Cardiac fibroblast (primary cell): ENCODE measurements at places on chromosomes 16 and 17.

DNA sequence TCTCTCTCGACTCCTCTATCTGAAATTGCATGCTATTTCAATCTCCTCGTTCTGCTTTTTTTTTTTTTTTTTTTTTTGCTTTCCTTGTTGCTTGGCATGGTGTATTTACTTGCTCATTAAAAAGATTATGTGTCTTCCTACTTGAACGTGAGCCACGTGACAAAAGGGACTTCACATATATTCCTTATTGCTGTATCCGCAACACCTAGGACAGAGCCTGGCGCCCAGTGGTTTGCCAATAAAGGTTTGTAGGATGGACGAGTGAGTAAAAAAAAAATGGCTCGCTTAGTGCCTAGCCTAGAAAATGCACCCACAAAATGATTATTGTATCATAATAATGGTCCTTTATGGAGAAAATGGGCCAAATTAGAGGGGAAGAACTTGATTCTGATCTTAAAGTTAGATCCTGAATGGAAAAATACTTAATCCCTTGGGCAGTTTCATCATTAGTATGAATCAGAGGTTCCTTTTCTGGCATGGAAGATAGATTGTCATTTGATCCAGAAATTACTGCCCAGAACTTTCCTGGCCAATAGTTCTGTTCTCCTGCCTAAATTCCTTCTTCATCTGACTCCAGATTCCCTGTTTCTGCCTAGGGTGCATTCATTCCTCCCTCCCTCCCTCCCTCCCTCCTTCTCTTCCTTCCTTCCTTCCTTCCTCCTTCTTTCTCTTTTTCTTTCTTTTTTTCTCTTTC is 13.6 kb upstream of the TMEM220 start:
- DNase-seq, result peak; percentile 56

DNA sequence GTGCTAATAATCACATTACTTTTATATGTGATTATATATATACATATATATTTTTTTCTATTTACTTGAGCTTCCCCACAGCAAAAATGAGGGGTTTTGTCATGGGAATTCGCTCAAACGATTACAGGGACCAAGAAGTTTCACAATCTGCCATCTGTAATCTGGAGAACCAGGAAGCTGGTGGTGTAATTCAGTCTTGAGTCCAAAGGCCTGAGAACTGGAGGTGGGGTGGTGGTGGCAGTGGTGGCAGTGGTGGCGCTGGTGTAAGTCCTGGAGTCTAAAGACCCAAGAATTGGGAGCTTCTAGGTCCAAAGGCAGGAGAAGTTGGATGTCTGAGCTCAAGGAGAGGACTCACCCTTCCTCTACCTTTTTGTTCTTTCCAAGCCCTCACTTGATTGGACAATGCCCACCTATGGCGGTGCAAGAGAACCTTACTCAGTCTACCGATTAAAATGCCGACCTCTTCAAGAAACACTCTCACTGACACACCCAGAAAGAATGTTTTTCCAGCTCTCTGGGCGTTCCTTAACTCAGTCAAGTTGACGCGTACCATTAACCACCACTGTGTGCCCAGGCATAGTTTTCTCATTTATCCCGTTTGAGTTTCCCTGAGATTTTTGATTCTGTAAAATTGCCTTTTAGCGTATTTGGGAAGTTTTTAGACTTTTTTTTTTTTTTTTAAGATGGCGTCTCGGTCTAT is 31.9 kb downstream of the POLR2A start:
- peak; percentile 25 for DNase-seq

GRCh38 chr16:3645504-3646347 is 8.8 kb upstream of the DNASE1 start:
- DNase-seq, result no peak

GRCh38 chr16:89764711-89765201 is 43.4 kb downstream of the ZNF276 start:
- DNase-seq, result no peak

DNA sequence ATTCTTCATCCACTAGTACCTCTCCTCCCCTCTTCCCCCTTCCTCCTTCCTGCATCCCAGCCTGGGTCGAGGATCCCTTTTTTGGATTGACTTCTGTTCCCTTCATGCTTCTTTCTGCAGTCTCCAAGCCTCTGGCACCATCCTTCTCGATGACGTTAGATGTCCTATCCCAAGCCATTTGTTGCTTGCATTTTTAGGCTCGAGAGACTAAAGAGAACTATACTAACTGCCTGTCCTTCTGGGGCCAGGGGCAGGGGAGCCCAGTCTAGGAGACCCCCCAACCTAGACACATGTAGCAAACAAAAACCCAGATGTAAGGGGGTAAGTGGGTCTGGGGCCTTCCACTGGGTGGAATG is 23.9 kb downstream of the UNK start:
- peak; percentile 10 for DNase-seq

- DNase-seq, result peak; percentile 81
Observed at GRCh38 chr17:59746849-59747445, 39.5 kb downstream of the VMP1 start.

DNA sequence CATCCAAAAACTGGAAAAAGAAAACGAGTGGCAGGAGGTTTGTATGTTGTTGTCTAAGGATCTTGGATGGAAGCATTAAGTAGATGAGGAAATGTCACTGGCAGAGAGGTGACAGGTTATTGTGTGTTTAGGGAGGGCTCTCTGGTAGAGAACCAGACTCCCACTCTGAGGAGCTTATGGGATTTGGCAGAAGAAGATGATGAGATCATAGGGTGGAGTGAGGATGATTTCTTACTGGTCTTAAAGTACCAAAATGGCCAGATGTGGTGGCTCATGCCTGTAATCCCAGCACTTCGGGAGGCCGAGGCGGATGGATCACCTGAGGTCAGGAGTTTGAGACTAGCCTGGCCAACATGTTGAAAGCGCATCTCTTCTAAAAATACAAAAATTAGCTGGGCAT is 9.0 kb downstream of the WWOX start:
- DNase-seq, result no peak

GRCh38 chr17:29243792-29244191 is 2.9 kb upstream of the CRYBA1 start:
- DNase-seq, result peak; percentile 57

GRCh38 chr16:57071831-57072582 is 20.4 kb upstream of the CPNE2 start:
- peak; percentile 82 for DNase-seq

GRCh38 chr16:55901566-55902217 is 26.5 kb upstream of the CES5A start:
- DNase-seq, result no peak

DNA sequence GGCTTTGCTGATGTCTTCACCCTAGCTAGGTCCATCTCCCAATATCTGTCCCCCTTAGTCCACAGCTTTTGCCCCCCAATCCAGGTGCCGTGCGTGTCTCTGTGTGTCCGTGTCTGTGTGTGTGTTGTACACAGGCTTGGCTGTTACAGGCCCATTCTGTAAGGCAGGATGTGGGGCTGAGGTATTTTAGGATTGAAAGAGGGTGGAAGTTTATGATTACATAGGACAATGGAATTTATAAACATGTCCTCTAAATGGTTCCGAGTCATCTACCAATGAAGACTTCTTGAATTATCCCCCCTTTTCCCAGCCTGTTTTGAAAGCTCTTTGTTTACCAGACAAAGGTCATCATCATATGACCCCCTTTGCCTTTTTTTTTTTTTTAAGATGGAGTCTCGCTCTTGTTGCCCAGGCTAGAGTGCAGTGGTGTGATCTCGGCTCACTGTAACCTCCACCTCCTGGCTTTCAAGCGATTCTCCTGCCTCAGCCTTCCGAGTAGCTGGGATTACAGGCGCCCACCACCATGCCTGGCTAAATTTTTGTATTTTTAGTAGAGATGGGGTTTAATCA is 21.9 kb downstream of the ACE start:
- peak; percentile 30 for DNase-seq

DNA sequence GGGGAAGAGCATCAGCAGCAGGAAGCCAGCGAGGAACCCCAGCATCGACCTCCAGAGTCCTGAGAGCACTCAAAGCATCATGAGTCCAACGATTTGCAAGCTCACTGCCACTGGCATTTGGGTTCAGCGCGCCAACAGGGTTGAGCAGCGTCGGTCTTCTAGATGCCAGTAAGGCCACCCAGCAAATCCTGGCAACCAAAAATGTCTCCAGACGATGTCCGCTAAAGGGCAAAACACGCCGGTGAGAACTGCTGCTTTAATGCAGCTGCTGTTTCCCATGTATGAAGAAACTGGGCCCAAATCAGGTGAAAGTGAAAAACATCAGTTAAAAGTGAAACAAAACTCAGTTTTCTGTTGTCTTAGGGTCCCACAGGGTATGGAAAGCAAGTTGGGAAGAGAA is 70.2 kb downstream of the ANKRD11 start:
- no peak for DNase-seq

- DNase-seq, result peak; percentile 28
Observed at GRCh38 chr17:34703533-34703932, 124.2 kb downstream of the TMEM132E start.

DNA sequence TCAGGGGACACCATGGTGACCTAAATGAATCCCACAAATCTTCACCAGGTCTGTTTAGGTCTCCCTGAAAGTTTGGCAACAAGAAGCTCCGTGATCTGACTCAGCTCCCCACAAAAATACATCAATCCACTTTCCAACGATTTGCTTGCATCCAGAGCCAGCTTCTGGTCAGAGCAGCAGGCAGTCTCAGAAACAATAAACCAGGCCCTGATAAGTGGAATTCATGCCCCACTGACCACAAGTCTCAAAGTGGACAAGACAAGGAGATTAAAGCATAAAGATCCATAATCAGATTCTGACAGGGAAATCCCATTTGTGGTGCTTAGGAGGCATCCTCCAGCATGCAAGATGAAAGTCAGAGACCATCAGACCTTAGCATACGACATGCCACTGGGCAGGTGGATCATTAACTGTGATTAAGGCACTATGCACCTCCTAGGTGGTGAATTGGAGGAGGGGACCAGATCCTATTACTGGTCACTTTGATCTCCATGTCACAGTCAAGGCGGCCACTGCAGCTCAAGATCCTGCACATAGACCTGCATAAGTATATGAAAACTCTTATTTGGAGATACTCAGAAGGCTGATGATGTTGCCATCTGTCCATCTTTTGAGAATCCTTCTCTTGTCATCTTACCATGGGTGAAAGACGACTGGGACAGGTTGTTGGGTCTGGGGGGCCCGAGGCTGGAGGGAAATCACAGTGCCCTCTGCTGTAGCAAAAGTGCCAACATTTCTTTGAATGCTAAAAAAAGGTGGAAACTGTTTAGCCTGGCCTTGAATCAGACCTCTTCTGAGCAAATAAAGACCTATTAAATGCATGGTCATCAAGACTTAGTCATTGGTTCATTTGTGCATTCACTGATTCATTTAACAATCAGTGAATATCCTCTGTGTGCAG is 309.2 kb upstream of the CCL2 start:
- DNase-seq, result no peak

- DNase-seq, result no peak
Observed at GRCh38 chr17:28142305-28142704, 99.8 kb downstream of the NLK start.

DNA sequence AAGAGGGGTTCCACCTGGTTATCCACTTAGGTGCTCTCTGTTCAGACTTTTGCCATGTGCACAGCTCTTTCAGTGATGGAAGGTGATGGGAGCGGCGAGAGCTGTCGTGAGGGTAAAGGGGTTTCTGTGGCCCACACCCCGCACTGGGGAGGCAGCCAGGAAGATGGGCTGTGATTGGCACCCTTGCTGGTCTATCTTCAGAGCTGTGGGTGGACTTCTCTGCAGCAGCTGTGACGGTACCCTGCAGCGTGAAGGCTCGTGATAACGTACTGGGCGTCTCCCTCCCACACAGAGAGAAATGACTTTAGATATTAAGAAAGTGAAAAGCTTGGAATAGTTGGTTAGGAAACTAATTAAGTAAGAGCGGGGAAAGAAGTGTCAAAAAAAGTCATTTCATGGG is 45.8 kb downstream of the MPRIP start:
- no peak for DNase-seq

DNA sequence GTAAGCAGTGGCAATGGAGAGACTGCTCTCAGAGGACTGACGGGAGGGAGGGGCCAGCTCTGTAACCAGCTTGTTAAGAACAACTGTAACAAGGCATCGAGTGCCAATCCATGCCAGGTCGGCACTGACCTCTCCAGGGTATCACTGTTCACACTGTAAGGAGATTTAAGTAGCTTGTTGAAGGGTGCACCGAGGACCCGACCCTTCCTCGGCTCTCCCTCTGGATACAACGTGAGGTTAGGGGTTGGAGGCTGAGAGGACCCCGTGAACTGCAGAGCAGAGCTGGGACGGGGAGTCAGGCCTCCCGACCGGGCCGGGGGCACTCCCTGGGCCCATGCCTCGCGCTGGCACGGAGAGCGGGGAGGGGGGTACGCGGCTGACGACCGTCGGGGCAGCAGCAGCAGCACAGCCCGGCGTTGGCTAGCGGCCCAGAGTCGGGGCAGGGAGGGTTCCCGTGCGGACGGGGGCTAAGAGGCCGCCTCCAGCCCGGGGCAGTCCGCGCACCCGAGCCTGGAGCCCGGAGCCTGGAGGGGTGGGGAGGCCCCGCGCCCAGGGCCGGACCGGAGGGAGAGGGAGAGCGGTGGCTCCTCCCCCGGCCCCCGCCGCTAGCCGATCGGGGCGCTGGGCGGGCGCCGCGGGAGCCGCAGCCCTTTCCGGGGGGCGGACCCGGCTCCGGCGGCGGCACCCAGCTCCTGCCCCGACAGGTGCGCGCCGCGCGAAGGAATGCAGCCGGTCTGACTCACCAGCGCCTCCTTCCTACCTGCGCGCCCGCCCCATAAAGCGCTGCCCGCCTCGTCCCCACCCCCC is at the start of gene ITGB4:
TSS of gene ITGB4 (plus strand) at position 804 of the 807 bp plus-strand sequence. CDS start 3,245 bp downstream, outside the sequence.
- no peak for DNase-seq

- peak; percentile 57 for DNase-seq
Observed at GRCh38 chr17:4994081-4994595, 3.2 kb downstream of the INCA1 start.

DNA sequence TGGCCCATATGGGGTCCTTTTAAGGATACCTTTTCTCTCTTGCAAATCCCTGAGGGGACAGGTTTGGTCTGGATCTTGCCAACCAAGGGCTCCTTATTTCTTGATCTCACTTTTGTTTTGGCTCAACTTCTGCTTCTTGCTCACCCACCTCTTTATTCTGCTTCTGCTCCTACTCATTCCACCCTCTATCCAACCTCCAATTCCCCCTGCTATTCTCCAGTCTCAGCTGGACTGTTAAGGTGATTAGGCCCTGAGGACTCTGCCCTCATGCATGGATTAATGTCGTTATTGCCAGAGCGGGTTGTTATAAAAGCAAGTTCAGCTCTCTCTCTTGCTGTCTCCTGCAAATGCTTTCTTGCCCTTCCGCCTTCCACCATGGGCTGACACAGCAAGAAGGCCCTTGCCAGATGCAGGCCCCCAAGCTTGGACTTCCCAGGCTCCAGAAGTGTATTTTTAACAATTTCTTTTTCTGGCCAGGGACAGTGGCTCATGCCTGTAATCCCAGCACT is 29.8 kb downstream of the LAT start:
- no peak for DNase-seq

- no peak for DNase-seq
Observed at GRCh38 chr17:48627118-48627597, 1.0 kb upstream of the HOXB9 start.

- peak; percentile 92 for DNase-seq
Observed at GRCh38 chr17:57874434-57875289, 24.8 kb upstream of the MRPS23 start.

GRCh38 chr17:42025191-42025579 is 5.3 kb downstream of the NKIRAS2 start:
- no peak for DNase-seq
